ENCODE measurements at places on chromosomes 12 and 14. TPM values are rescaled to one million over a fixed set of nuclear protein-coding genes. Genes with fewer than 3 reads are reported as not detected.

DNA sequence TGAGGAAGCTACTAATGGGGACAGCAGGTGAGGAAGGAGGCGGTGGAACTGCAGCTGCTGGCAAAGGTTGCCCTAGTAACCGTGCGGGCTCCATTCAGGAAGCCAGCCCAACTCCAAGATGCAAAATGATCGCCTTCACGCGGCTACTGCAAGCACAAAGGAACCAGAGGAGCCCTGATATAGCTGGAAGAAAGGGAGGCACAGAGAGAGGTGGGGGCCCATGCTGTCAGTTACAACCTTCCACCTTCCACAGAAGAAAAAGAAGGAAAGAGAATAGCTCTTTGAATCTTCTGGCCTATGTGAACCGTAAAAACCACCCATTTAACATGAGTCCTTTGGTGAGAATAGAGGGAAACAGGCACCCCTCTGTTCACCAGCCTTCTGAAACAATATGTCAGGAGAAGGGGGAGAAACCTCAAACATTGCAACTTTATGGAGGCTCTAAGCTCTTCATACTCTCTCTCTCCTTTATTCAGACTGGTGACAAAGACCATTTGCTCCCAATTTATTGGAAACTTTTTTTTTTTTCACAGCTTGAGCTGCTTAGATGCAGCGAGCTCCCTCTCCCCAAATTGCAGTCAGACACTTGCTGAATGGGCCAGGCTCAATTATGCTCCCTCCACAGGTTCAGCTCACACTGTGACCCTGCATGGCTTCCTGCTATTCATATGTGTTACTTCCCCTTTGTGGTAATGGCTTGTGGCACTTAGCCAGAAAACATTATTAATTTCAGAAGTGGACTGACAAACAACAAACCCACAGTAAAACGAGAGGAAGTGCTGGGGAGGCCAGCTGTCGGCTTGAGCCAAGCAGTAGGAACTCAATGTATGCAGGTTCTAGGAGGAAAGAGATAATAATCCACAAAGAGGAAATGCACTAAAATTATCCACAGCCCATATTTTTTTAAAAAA, 6.2 kb downstream of the DUSP6 start:
- H3K27me3 ChIP-seq: no peaks in the 10 kb centered on the region
- DNase-seq: no peak
- H3K4me1 ChIP-seq: peaks cover 31% of the 10 kb centered on the region

GRCh38 chr14:103301512-103302354, 32.3 kb upstream of the EIF5 start:
- H3K4me3 ChIP-seq: no peak overlapping the region
- DNase-seq: no peak
- H3K27ac ChIP-seq: no peak overlapping the region
- H3K27me3 ChIP-seq: no peaks in the 10 kb centered on the region
- no peaks in the 10 kb centered on the region for H3K36me3 ChIP-seq
- no peaks in the 10 kb centered on the region for H3K4me1 ChIP-seq

GRCh38 chr14:77324289-77324688, 3.5 kb downstream of the GSTZ1 start:
- no peak overlapping the region for H3K4me3 ChIP-seq
- no peaks in the 10 kb centered on the region for H3K27me3 ChIP-seq
- H3K4me1 ChIP-seq: no peaks in the 10 kb centered on the region
- no peak overlapping the region for H3K27ac ChIP-seq
- no peaks in the 10 kb centered on the region for H3K36me3 ChIP-seq

Gene RIMBP2
- total RNA-seq: not detected

DNA sequence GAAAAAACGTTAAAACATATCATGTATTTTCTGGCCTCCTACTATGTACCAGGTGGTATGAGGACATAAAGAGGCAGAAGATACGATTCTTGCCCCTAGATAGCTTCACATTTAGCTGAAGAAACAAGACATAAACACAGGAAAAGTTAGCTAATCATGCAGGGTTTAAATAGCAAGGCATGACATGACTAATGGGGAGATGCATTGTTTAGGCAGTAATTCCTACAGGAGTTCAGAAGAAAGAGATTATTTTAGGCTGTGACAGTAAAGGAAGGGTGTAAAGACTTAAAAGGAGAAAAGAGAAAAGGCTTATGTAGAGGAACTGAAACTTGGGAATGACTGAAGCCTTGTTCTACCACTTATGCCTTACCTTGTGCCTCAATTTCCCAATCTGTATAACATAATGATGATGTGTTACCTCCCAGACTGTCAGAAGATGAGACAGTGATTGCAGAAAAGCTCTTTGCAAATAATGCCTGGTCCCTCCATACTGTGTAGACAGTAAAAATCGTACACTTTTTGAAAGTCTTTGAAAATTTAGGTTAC, 44.4 kb downstream of the PRKCH start:
- H3K36me3 ChIP-seq: no peaks in the 10 kb centered on the region
- H3K27ac ChIP-seq: no peak overlapping the region
- H3K27me3 ChIP-seq: no peaks in the 10 kb centered on the region
- DNase-seq: no peak
- no peaks in the 10 kb centered on the region for H3K4me1 ChIP-seq
- H3K4me3 ChIP-seq: no peak overlapping the region

Gene KRT82
- total RNA-seq: not detected

- H3K4me1 ChIP-seq: no peaks in the 10 kb centered on the region
- no peak overlapping the region for H3K27ac ChIP-seq
- H3K4me3 ChIP-seq: no peak overlapping the region
- no peaks in the 10 kb centered on the region for H3K27me3 ChIP-seq
- DNase-seq: no peak
- H3K36me3 ChIP-seq: no peaks in the 10 kb centered on the region
Measured at GRCh38 chr14:32602699-32603098, 273.6 kb downstream of the AKAP6 start.

Gene RDH12
- total RNA-seq: not detected

- no peak overlapping the region for H3K27ac ChIP-seq
- H3K4me3 ChIP-seq: no peak overlapping the region
- no peak for DNase-seq
- H3K36me3 ChIP-seq: no peaks in the 10 kb centered on the region
- H3K27me3 ChIP-seq: no peaks in the 10 kb centered on the region
Measured at GRCh38 chr12:107344035-107344808, 250.9 kb upstream of the CRY1 start.

DNA sequence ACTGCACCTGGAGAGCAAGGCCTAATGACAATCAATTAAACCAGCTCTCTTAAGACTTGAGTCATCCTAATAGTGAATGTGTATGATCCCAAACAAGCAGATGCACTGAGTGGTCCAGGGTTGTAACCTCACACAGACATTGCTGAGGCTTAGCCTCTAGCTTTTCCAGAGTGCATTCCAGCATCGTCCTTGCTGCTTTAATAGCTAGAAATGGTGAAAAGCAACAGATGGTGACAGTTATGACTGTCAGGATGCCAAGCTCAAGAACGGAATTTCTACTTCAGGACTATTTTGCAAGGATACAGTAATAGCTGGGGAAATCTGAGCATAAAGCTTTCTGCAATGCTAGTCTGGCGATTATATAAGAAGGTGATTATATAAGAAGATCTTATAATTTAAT, 34.6 kb downstream of the PTPRR start:
- H3K27ac ChIP-seq: no peak overlapping the region
- no peaks in the 10 kb centered on the region for H3K4me1 ChIP-seq
- no peak for DNase-seq
- H3K27me3 ChIP-seq: no peaks in the 10 kb centered on the region
- no peak overlapping the region for H3K4me3 ChIP-seq
- no peaks in the 10 kb centered on the region for H3K36me3 ChIP-seq

Gene CIROP
- not detected for total RNA-seq

DNA sequence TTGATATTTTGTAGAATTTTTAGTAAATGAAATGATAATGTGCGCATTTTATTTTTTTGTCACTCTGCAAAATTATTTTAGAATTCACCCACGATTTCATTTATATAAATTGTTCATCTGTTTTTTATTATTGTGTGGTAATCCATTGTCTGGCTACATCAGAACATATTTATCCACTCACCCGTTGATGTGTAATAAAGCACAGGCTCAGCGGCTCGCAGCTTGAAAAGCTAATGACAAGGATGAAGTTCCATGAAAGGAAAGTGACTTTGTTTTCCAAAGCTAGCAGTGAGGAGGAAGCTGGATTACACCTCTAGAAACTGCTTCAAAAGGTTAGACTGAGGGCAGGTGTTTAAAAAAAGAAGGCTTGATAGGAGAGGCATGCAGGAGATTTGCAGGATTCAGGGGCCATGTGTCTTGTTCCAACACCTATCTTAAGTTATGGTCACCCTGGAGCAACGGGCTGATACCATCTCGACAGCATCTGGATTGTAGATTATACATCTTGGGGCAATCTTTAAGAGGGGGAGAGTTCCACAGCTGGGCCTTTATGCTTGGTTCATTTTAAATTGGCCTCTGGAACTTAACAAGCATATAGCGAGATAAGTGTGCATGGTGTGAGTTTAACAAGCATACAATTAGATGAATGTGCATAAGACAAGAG, 194.1 kb downstream of the TMTC3 start:
- no peak for DNase-seq
- H3K27me3 ChIP-seq: no peaks in the 10 kb centered on the region
- no peaks in the 10 kb centered on the region for H3K4me1 ChIP-seq
- no peak overlapping the region for H3K4me3 ChIP-seq
- no peaks in the 10 kb centered on the region for H3K36me3 ChIP-seq

Gene CAPS2
- total RNA-seq: 11.0 TPM

GRCh38 chr14:89750281-89750755, 204.2 kb downstream of the EFCAB11 start:
- no peaks in the 10 kb centered on the region for H3K4me1 ChIP-seq
- no peak overlapping the region for H3K4me3 ChIP-seq
- no peak overlapping the region for H3K27ac ChIP-seq
- no peaks in the 10 kb centered on the region for H3K36me3 ChIP-seq

- no peaks in the 10 kb centered on the region for H3K27me3 ChIP-seq
- H3K27ac ChIP-seq: no peak overlapping the region
- no peak for DNase-seq
- no peak overlapping the region for H3K4me3 ChIP-seq
- H3K36me3 ChIP-seq: no peaks in the 10 kb centered on the region
- H3K4me1 ChIP-seq: no peaks in the 10 kb centered on the region
Measured at GRCh38 chr12:60522684-60523400, 927.0 kb downstream of the SLC16A7 start.

- H3K27ac ChIP-seq: no peak overlapping the region
- peaks cover 52% of the 10 kb centered on the region for H3K4me1 ChIP-seq
- H3K36me3 ChIP-seq: no peaks in the 10 kb centered on the region
- no peak for DNase-seq
- peaks cover 27% of the 10 kb centered on the region for H3K27me3 ChIP-seq
Measured at GRCh38 chr12:57242691-57243454, 8.1 kb downstream of the STAC3 start.

Gene CHST11
- total RNA-seq: 63.2 TPM

DNA sequence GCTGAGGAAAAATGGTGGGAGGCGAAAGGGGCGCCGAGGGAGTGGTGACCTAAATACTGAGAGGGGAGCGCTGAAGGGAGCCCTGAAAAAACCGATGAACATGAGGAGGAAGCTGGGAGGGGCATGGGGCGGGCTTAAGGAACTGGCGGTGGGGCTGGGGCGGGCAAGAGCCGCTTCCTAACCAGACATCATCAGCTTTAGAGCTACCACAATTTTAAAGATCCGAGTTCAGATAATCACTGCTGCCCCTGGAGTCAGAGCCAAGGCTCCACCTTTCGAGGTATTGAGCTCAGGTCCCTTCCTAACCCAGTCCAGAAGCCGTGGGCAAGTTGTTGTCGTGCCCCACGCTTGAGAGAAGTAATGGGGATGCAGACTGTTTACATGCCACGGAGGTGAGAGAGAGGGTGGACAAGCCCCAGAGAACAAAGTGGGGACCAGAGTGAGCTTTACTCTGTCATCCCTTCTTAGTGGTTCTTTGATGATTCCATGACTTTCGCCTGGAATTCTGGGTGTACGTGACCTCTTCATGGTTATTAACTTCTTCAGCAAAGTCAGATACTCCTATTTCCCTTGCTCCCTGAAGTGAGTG, 393 bp downstream of the ORMDL2 start:
- peak overlapping the region; percentile 81 for H3K27ac ChIP-seq
- H3K27me3 ChIP-seq: no peaks in the 10 kb centered on the region
- no peak for DNase-seq
- H3K4me1 ChIP-seq: no peaks in the 10 kb centered on the region

Gene FAM90A1
- not detected for total RNA-seq

DNA sequence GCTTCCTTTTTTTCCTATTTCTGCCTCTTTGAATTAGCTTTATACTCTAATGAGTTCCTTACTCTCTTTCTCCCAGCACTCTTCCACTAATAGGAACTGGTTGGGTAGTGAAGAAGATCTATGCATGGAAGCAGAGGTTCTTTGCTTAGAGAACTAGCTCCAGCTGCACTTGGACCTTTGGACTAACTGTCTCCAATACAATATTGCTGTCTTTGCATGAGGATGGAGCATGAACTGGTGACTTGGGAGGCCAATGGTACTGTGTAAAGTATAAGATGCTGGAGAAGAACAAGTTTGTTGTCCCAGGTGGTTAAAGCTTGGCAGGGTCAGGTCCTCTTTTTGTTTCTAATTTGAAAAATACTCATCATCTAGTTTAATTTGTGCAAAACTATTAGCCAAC, 2.4 kb upstream of the GLS2 start:
- H3K27me3 ChIP-seq: no peaks in the 10 kb centered on the region
- no peak for DNase-seq
- no peaks in the 10 kb centered on the region for H3K36me3 ChIP-seq

DNA sequence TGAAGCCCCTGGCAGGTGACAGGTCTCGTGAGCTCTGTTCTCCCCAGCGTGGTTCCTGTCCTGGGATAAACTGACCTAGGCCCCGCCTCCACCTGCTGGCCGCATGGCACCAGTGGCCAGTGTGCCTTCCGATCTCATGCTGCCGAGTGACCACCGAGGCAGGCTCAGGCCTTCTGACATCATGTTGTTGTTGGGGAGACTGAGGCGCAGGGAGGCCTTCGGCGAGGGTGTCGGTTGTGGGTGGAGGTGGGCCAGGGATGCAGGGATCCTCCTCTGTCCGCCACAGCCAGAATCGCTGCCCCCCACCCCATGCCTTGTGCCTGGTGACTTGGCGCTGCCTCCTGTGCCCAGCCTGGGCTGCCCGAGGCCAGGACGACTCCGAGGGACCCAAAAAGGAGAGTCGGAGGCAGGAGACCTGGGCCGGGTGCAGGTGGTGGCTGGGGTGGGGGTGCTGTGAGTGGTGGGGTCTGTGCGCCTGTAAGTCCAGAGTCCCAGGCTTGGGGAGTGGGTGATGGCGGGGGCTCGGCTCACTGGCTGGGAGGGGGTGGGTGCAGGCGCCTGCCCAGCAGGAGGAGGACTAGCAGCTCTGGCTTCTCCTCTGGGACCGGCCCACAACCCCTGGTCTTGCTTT, 24.3 kb downstream of the ASPG start:
- peak; percentile 52 for DNase-seq
- no peaks in the 10 kb centered on the region for H3K27me3 ChIP-seq
- H3K36me3 ChIP-seq: no peaks in the 10 kb centered on the region
- no peak overlapping the region for H3K4me3 ChIP-seq

- no peaks in the 10 kb centered on the region for H3K4me1 ChIP-seq
- no peaks in the 10 kb centered on the region for H3K27me3 ChIP-seq
- DNase-seq: no peak
- H3K36me3 ChIP-seq: no peaks in the 10 kb centered on the region
- no peak overlapping the region for H3K27ac ChIP-seq
- no peak overlapping the region for H3K4me3 ChIP-seq
Measured at GRCh38 chr12:1044199-1044598, 53.2 kb downstream of the ERC1 start.

Gene IL22
- not detected for total RNA-seq

Data from ascending aorta (tissue), 2 donors.